ENCODE measurements at places on chromosomes 3 and 15.
A peak's percentile ranks its signal among the peaks of the same experiment; 100 is the strongest.

DNA sequence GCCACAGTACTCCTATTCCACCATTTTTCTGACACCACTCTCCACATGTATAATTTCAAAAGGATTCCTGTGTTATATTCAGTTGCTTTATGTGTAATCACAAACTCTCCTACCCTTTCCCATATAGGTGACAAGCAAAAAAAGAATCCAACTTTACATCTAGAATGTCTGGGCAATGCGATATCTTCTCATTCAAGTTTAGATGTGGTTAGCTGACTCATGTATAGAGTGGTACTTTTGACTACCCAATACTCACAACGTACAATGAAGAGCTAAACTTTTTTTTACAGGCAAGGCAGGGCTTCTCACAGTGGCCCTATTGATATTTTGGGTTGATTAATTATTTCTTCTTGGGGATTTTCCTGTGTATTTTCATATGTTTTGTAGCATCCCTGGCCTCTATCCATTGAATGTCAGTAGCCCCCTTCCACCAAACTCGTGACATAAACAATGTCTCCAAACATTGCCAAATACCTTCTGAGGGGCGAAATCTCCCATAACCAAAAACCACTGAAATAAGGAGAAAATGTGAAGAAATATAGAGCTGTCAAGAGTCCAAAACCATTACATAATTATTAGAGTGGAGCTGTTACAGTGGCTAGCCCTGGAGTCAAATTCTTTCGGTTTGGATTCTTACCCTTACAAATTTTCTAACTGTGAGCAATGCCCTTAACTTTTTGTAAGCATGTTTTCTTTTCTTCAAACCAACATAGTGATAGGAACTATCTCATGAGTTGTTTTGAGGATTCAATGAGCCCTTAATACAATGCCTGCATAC, 342.6 kb downstream of the NSUN3 start:
- no peak for DNase-seq

GRCh38 chr3:10400050-10400748, 79.3 kb upstream of the SEC13 start:
- no peak for DNase-seq

DNA sequence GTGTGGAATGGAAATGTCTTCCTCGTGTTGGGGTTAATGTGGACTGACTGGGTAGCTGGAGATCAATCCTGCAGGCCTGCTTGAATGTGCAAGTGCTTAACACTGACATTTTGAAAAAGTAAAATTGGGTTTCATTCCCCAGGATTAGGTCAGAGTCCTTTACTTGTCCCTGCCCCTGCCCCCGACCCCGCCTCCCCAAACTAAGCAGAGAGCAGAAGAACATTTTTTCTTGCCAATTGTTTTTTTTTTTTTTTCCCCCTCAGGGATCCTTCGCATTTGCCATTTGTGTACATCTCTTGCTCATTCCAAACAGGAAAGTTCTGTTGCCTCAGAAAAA, 147.0 kb upstream of the NR2F2 start:
- DNase-seq, result no peak

DNA sequence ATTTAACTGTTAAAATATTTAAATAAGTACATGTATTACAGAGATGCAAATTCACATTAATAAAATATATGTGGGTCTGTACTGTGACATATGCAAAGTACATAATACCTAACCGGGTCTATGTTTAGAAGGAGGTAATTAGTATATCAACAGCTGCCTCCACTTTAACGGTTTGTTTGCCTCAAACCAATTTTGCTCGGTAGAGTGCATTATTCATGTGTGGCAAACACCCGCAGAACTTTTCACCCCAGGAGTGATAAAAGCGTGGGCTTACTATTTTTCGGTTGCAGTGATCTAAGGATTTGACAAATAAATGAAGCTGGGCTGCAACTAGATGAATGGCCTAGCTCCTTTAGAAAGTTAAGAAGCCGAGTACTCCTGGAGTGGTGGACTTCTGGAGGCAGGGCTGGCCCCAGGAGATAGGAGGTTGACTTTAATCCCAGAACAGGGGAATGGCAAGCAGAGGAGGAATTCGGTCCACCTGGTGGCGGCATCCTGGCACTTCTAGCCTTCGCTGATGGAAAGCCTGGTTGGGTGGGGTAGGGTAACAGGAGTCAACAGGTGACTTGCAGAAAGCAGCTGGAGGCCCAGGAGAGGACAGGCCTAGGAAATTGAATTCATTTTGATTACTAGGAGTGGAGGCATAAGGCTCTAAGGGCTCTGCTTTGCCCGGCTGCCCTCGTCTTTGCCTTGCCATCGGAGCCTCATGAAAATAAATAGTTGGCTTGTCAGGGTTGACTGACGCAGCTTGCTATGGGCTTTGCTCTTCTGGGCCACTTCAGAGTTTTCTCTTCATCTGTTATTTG, 2.4 kb downstream of the SLCO3A1 start:
- peak; percentile 91 for DNase-seq

DNA sequence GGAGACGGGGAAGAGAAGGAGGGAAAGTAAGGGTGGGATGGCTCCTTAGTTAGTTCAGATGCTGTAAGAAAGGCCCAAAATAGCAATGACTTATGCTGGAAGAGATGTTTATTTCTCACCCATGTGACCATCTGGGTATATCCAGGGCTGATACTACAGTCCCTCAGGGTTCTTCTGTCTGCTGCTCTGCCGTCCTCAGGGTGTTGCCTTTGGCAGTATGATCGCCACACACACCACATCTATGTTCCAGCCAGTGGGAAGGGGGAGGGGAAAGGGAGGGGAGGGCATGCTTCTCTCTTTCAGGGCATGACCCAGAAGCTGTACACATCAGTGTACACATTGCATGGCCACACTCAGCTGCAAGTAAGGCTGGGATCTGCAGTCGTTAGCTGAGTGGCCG, 10.2 kb downstream of the CD276 start:
- DNase-seq, result no peak

- DNase-seq, result no peak
Measured at GRCh38 chr3:60575718-60576272, 675.5 kb downstream of the FHIT start.

DNA sequence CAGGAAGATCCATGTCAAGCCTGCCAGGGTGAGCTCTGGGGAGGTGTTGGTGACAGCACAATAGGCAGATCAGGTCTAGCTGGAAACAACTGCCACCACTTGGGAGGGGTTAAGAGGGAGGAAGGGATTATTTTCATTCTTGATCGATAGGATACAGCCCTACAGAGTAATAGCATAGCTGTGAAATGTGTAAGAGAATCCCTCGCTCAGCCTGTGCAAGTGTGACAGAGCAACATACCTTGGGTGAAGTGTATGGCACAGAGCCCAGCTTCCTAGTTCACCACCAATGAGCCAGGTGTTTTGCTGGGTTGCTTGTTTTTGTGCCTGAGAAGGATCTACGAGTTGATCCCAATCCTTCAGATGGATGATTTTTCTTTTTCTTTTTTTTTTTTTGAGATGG, 9.2 kb upstream of the DCUN1D1 start:
- peak; percentile 31 for DNase-seq

GRCh38 chr3:111616417-111617105, 21.4 kb upstream of the ZBED2 start:
- DNase-seq, result no peak

- DNase-seq, result peak; percentile 79
Measured at GRCh38 chr15:47718497-47719437, 1.5 kb downstream of the SEMA6D start.

- no peak for DNase-seq
Measured at GRCh38 chr3:133254151-133254550, 145.7 kb upstream of the BFSP2 start.

- DNase-seq, result peak; percentile 61
Measured at GRCh38 chr3:161273589-161274218, 52.6 kb downstream of the NMD3 start.

- no peak for DNase-seq
Measured at GRCh38 chr3:193851428-193851847, 258.4 kb downstream of the OPA1 start.

GRCh38 chr3:54131890-54132289, 9.5 kb downstream of the CACNA2D3 start:
- DNase-seq, result peak; percentile 42

- peak; percentile 41 for DNase-seq
Measured at GRCh38 chr3:161454615-161455014, 42.0 kb upstream of the OTOL1 start.

- no peak for DNase-seq
Measured at GRCh38 chr3:168425936-168426595, 330.3 kb upstream of the GOLIM4 start.

DNA sequence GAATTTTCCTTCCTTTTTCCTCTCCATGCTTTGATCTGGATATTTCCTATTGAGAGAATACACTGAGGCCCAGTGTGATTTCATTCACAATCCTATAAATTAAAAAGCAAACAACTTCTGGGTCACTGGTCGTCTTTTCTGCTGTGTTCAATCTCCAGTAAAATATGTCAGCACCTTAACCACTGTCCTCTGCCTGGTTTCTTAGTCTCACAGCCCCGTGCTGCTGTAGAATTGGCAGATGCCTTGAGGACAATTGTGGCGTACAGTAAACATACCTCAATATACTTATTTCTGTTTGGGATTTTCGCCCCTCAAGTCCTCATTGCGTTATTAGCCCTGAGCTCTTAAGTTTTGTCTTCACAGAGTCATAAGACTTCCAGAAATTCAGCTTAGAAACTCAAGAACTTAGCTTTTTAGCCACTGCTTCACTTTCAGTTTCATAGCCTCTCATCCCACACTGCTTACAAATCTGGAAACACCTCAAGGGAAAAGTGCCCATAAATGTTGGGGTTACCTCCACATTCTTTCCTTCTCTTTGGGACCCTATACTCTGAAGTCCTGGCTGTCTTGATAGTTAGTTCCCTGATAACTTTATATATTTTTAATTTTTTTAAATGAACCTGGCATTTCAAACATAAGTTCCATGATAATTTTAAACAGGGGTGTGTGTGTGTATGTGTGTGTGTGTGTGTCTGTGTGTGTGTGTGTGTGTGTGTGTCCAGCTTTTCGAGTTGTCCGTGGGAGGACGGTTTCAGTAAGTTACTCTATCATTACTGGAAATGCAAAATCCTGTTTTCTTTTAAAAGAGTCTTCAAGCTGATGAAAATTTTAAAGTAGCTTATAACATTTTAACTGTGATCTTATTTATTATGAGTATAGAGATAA, 238.4 kb upstream of the CTDSPL start:
- no peak for DNase-seq

GRCh38 chr3:57952208-57952631, 56.0 kb upstream of the FLNB start:
- DNase-seq, result no peak

DNA sequence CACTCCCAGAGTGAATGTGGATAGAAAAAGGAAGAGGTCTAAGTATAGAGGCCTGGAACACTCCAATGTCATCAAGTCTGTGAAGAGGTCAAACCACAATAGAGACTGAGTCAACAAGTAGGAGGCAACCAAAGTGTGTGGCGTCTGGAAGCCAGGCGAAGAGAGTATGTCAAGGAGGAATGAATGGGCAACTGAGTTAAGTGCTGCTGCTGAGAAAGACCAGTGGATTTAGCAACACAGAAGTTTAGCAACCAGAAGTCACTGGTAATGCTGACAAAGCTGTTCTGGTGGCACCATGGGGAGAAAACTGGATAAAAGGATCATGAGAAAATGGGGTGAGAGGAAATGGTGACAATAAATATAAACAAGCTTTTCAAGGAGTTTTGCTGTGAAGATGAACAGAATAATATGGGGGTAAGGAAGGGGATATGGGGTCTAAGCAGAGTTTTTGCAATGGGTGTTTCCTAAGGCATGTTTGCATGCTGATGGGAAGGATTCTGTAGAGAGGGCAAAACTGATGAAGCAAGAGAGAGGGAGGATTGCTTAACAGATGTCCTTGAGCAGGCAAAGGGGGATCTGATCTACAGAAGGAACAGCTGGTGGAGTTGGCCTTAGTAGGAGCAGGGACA, 38.4 kb downstream of the PCOLCE2 start:
- DNase-seq, result peak; percentile 11

DNA sequence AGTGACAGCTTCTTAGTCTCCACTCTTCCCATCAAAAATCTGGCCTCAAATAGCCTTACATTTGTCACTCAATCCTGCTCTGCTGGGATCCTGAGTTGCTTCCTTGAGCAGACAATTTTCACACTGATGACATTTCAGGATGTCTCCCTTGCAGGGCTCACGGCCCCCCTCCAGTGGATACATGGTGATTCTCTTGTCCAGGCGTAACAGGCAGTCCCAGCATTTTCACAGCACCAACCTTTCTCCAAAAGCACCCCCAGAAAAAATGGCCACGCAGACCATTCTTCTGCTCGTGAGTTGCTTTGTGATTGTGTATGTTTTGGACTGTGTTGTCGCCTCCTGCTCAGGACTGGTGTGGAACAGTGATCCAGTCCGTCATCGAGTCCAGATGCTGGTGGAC, 47.4 kb upstream of the WNT7A start:
- no peak for DNase-seq

DNA sequence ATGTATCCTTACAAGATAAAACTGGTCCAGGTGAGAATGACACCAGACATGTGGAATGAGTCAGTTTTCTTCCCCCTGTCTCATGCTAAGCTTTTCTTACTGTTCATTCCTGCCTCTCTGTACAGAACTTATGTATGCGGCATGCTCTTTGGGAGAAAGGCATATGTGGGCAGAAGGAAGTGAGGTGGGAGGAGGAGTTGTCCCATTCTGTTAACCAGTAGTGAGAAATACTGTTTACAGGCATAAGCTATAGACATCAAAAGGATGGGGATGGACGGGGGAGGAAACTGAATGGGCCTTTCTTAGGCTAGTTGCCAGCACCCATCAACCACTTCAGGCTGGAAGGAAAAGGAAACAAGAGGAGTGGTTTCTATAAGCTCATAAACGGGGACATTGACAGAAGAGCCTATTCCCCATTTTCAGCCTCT, 143.6 kb upstream of the BHLHE40 start:
- DNase-seq, result peak; percentile 31

GRCh38 chr3:155957412-155957880, 87.0 kb downstream of the GMPS start:
- DNase-seq, result no peak

DNA sequence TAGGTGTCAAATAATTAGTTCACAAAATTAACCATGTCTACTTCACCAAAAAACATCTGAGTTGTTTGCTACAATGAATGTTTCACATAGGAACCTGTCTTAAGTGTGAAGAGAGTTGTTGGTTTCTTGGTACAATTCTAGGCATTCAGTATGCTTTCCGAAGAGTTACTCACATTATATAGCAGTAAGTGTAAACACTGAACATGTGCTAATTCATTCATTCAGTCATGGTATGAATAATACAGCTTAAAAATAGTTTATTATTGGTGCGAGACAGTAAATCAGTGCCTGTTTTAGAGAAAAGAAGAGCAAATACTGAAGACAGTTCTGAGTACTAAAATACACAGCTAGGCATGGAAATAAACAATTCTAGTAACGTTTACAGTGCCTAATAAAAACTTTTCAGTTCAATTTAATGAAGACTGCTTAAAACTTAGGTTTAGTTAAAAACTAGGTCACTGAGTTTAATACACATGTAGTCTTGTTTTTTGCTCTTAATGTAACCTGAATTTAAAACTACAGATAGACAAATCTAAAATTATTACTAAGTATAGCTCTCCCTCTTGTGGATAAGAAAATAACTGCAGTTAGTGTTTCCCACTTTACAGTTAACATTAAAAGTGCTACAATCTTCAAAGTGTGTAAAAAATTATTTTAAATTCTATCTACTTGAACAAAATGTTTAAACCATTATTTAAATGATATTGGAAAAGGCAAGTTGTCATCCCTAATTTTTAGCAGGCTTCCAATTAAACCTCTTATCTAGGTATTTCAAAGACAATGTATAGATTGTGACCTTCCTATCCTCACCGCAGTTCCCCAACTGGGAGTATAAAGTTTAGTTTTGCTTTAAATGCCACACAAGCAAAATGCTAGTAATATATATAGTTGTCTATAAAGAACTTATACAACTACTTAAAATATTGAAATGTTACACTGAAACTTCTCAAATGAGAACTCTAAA, 20.1 kb upstream of the ZCWPW2 start:
- peak; percentile 1 for DNase-seq

GRCh38 chr3:121477589-121477988, 68.2 kb downstream of the POLQ start:
- DNase-seq, result no peak
